ENCODE measurements at places on chromosomes 12 and 14. TPM values are rescaled to one million over a fixed set of nuclear protein-coding genes. Genes with fewer than 3 reads are reported as not detected.

Gene PRKCH
- 9.6 TPM for polyA plus RNA-seq

Gene LRP1-AS
- not detected for polyA plus RNA-seq

Gene HRK
- polyA plus RNA-seq = 3.7 TPM

Gene KRT8
- polyA plus RNA-seq = not detected

Gene MIP
- not detected for polyA plus RNA-seq

Gene LRRC10
- not detected for polyA plus RNA-seq

Gene PLEKHD1
- 0.11 TPM for polyA plus RNA-seq

Gene TTC6
- polyA plus RNA-seq = not detected

Gene CARMIL3
- 0.35 TPM for polyA plus RNA-seq

Gene ALDH1L2
- polyA plus RNA-seq = 0.10 TPM

Gene AGAP2
- 4.1 TPM for polyA plus RNA-seq

Gene TMPRSS12
- polyA plus RNA-seq = not detected

Gene FZD10
- not detected for polyA plus RNA-seq

Gene ARL6IP4
- polyA plus RNA-seq = 296 TPM

Gene MUCL1
- not detected for polyA plus RNA-seq

Gene MMP17
- polyA plus RNA-seq = 3.4 TPM

Gene CLEC4C
- 1.3 TPM for polyA plus RNA-seq

Gene KLHDC2
- 48.1 TPM for polyA plus RNA-seq

Gene KCNA5
- polyA plus RNA-seq = not detected

Gene AKAP5
- 0.66 TPM for polyA plus RNA-seq

Gene ENTPD5
- polyA plus RNA-seq = 2.9 TPM

Gene APOLD1
- 0.23 TPM for polyA plus RNA-seq

Gene FAM186B
- 0.16 TPM for polyA plus RNA-seq

Gene RBP5
- not detected for polyA plus RNA-seq

Gene DHRS1
- polyA plus RNA-seq = 27.3 TPM

All from IgD-negative memory B cell (primary cell).